COR-L47 (cell line): ENCODE measurements at places on chromosomes 2 and 18.
A peak's percentile ranks its signal among the peaks of the same experiment; 100 is the strongest.

DNA sequence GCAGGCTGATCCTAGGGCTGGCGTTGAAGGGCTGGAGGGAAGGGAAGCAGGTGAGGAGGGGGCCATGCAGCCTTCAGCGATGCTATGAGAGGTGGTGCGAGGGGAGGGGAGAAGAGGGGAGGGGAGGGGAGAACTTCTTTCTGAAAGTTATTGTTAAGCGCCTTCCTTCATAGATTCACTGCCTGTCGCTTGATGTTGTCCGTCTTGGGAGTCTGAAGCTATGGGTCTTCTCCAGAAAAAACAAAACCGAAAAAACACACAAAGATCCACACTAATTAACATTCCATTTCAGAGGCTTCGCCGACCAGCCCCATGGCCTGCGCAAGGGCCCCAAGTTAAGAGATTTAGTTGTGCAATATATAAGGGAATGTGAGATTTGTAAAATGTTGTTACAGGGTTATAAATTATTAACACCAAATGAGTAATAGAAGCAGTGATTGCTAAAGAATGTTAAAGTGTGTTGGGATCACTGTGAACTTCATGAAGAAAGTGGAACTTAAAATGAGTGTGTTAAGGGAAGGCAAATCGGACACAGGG, 758 bp downstream of the CFAP221 start:
- no peak for DNase-seq

- no peak for DNase-seq
Measured at GRCh38 chr2:200430017-200430416, 79.9 kb downstream of the KCTD18 start.

- DNase-seq: no peak
Measured at GRCh38 chr2:235745597-235745996, 251.8 kb downstream of the AGAP1 start.

GRCh38 chr18:1017227-1018058, 112.8 kb downstream of the ADCYAP1 start:
- no peak for DNase-seq

DNA sequence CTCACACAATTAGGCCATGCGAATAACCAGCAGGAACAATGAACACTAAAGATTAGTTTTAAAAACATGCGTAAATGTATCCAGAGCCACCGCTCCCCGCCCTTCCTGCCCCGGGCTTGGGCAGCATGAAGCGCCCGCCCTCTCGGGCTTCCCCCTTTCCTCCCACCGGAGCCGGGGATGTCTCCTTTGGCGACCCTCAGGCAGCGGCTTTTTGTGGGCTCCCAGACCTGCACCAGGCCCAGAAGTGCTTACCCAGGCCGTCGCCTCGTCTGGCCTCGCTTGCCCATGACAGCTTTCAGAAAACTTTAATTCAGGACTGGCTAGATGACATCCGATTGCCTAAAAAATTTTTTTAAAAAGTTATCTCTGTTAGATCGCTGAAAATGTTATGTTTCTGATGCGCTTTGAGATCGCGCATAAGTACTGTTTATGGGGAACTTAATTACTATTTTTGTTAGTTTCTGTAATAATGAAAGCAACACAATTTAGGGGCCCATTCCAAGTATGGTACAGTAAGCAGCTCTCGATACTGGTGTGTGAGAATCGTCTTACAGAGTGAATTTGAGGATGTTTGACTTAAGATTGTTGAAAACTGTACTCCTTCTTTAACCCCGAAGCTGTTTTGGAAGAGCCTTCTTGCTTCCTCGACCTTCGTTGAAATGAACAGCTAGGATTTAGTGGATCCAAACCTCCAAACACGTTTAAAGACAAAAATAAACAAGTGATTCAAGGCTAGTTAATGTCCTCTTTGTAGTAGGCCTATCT, 1.1 kb downstream of the MAP3K20 start:
- no peak for DNase-seq

DNA sequence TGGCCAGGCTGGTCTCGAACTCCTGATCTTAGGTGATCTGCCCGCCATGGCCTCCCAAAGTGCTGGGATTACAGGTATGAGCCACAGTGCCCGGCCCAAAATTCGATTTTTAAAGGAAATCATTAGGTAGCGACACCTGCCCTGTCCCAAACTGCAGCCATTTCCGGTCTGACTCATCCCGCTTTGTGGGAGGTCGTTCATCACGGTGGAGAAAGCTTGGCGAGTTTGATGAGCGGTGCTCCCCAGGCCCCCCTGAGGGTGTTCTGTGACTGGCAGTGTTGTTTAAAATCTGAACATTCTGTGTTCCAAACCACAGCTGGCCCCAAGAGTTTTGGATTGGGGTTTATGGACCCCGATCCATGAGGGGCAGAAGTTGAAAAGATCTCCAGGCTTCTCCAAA, 53.0 kb upstream of the GLI2 start:
- DNase-seq: no peak

DNA sequence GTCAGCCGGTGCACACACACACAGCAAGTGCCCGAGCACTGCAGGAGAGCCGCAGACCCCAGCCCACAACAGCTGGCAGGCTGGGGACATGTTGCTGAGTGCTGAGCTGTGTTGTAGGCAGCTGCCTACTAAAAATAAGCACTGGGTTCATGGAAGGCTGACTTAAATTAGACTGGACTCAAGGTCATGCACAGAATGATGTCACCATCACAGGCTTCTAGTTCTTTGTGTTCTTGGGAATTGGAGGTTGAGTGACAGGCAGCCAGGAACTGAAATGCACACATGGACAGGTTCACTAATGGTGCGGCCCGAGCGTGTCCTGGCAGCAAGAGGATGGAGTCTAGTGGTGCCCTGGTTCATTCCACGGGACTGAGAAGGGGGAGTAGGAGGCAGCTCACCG, 71.3 kb downstream of the VWA3B start:
- no peak for DNase-seq

- DNase-seq: no peak
Measured at GRCh38 chr2:192267484-192267883, 72.8 kb upstream of the TMEFF2 start.

DNA sequence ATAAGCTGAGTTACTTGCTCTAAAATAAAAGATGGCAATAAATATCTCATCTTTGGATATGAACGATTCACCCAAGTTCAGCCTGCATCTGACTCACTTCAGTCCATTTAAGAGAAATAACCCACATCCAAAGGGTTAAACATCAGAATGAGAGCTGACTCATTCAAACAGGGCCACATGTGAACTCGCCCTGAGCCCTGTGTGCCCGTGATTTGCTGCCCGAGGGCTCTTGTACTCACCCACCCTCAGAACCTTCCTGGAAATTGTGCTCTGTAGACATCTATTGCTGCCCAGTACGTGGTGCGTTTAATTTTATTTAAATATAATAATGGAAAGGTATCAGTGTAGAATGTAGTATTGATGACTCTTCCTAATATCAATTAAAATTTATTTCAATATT, 66.9 kb upstream of the RBM44 start:
- DNase-seq: no peak

DNA sequence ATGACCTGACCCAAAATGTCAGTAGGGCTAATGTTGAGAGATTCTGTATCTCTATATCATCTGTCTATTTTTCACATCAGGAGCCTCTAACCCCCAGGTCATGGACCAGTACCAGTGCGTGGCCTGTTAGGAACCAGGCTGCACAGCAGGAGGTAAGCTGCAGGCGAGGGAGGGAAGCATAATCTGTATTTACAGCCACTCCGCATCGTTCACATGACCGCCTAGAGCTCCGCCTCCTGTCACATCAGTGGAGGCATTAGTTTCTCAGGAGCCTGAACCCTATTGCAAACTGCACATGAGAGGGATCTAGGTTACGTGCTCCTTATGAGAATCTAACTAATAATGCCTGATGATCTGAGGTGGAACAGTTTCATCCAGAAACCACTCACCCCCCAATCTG, 180.6 kb downstream of the RDH14 start:
- no peak for DNase-seq

- DNase-seq: no peak
Measured at GRCh38 chr2:27920148-27920885, 29.8 kb downstream of the BABAM2 start.

GRCh38 chr2:143877876-143878530, 641.9 kb downstream of the ZEB2 start:
- peak; percentile 39 for DNase-seq

DNA sequence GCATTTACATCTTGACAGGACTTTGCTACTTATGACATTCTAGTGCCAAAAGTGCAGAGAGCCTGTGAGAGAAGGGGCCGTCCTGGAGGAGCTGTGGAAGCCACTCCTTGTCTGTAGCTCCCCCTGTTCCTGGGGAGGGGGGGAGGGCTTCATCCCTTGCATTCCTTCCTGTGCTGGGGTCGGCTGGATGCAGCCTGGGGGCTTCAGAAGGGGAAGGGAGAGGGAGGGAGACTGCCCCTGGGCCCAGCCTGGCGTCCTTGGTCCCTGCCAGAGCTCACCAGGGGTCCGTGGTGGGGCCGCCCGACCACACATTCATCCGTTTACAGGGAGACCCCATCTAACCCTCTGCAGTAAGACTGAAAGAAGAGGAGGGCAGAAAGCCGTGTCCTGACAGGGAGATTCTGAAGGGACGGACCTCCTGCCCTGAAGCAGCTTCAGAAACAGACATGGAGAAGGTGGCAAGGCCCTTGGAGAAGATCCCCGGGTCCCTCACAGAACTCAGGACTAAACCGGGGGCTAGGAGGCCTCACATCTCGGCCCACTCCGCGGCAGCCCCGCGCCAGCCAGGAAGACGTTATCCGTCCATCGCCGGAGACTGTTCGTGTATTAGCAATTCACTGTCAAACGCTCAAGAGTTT, 258.3 kb upstream of the SALL3 start:
- no peak for DNase-seq

- DNase-seq: peak; percentile 28
Measured at GRCh38 chr2:29336341-29337241, 221.4 kb downstream of the CLIP4 start.

DNA sequence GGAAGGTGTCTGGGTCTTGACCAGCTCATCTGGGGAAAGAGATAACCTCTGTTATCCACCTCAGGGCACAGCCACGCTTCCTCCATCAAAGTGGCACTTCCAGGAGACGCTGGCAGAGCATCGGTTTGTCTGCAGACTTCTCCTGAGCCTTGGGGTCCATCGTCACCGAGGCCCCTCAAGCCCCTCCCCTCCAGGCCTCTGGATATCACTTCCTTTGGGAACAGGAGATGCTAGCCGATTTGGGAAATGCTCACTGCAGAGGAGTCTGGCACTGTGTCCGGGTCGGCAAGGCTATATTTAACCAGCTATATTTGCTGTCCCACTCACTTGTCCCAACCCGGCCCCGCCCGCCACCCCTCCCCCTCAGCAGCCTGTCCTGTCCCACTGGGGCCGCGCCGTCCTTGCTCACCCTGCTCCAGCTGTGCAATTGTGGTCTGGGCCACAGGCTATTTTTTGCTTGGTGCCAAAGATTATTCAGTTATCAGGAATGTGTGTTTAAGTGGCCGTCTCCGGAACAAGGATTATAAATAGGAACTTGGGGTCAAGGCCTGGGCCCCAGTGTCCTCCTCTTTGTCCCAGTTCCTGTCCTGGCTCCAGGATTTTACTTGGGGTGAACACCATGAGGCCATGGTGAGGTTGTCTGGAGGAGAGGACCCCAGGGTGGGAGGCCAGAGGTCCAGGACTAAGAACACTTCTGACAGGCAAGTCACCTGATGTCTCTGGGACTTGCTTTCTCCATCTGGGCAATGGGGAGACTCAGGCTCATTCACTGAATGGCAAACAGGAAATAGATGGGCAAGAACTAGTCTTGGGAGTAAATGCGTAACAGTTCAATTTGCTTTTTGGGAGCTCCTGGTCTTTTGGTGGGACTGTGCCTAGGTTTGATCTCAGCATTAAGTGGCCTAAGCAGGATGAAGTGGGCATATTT, 263.6 kb downstream of the DYSF start:
- no peak for DNase-seq

DNA sequence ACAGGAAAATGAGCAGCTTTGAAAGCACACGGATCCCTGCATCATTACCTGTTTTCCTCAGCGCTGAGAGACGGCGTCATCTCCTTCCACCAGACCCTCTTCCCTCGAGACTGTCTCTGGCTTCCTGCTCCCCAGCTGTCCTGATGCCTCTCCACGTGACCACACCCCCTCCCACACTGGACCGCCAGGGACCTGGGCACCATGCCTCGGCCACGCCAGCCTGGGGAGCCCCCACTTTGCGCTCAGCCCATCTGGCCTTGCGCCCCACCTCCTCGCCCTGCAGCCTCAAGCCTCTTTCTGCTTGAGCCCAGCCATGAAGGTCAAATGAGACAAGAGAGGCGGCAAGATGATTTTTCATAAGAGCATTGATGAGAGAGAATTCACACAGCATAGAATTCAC, 66.0 kb upstream of the ACKR3 start:
- no peak for DNase-seq

DNA sequence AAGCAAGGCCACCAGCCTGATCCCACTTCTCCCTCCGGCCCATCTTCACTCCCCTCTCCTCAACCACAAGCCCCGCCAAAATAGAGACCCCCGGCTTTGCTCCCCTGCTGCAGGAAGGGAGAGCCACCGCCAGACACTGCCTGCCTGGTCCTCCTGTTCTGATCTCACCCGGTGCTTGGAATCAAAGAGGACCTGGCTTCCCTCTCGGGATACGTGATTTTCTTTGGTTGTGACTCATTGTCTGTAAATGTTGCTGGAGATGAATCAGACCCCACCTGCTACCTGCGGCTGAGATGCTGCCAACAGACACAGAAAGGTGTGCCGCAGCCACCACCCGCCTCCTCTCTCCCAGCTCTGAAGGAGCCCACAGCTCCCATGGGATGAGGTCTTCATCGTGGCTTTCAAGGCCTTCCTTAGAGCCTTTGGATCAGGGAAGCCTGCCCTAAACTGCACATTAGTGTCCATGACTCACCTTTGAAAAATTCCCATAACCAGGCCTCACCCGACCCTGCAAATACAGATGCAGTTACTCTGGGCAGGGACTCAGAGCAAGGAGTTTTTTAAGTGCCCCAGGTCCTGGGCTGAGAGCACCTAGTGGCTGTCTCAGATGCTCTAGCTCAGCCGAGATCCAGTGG, 79.4 kb upstream of the ZNF532 start:
- peak; percentile 24 for DNase-seq

DNA sequence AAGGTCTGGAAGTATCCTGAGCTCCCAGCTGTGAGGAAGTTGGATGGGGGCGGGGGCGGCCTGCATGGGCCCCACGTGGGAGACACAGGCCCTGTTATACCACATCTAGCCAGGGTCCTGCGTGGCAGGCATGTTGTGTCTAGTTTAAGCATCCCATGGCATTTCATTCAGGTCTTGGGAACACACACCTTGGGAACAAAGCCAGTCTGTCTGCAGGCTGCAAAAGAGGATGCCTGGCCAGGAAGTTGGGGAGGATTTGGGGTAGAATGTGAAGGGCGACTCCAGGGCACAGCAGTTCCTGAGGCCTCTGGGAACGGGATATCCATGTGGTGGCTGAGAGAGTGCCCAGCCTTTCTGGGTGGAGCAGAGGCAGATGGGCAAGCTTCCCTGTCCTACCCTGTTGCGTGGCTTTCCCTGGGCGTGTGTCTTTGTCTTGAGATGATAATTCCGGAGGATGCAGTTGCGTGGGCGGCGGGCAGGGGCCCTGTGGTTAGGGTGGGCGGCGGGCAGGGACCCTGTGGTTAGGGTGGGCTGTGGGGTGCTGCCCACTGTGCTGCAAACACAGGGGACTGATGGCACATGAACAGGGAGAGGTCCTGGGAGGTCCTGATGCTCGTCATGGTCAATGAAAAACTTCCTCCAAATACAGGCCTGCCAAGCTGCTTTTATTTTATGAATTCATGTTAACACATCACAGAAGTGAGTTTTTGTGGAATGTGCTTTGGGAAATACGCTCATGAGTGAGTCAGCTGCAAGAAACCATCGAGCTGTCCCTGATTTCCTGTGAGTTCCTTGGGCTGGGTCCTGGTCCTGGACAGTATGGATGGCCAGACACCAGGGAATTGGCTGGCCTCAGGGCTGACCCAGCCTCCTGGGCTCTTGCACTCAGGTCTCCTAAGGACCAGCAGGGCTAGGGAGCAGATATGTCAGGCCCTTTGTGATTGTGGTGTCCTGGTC, 90.0 kb upstream of the HS6ST1 start:
- no peak for DNase-seq
